ENCODE measurements at places on chromosomes 5 and 9.

DNA sequence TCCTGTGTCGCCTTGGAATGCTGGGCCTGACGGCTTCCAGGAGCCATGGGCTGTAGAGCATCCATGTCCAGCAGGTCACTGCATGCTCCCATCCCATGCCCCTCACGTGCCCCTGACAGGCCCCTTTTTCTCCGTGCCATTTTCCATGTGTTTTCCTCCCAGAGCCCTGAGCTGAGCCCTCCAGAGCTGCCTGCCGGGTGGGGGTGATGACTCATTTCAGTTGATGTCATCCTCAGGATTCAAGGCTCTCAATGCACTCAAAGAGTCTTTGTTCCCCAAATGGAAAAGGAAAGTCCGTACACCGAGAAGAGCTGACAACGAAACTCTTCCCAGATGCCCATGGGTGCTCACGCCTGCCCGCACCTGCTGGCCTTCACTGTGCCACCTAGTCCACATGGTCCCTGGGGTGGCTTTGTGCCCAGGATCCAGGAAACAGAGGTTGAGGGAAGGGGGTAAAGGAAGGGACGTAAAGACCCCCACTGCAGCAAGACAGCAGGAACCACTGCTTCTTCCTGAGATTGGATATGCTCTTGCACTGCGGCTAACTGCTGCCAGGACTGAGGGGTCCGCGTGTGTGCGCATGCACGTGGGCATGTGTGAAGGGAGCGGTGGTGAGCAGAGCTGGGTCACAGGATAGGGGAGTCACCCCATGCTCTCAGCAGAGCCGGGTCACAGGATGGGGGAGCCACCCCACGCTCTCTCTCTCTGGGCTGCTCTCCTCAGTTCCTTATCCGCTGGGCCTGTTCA, 27.6 kb downstream of the COL15A1 start:
- DNase-seq = no peak

DNA sequence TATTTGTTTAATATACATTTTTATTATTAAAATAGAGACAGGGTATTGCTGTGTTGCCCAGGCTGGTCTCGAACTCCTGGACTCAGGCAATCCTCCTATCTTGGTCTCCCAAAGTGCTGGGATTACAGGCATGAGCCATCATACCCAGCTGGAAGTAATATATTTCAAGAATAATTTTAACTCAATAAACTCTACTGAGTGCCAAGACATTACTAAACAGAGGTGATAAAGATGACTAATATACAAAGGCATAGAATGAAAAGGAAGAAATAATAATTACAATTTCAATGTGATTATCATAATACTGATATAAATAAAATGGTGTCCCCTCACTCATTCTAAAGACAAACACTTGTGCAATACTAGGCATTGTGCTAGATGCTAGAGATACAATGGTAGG, 13.9 kb downstream of the GOLPH3 start:
- no peak for DNase-seq

GRCh38 chr5:177601577-177602457, 1.9 kb downstream of the B4GALT7 start:
- no peak for DNase-seq

- no peak for DNase-seq
Observed at GRCh38 chr9:21455320-21455719, 15.1 kb downstream of the IFNA1 start.

GRCh38 chr5:109619606-109620005, 70.1 kb upstream of the MAN2A1 start:
- no peak for DNase-seq

DNA sequence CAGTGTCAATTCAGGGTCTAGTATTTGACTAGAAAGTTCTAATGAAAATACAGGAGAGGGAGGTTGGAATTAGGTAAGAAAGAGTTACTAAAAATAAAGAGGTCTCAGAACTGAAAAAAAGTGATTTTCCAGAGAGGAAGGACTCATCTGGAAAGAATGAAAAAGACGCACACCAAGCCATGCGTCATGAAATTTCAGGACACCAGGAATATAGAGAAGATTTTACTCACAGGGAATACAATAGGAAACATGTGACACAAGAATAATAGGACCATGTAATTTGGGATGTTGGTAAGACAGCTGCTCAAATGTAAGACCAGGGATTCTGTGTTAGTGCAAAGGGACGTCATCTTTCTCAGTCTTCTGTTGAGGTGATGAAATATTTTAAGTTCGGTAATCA, 224.7 kb downstream of the GDNF start:
- DNase-seq = no peak

GRCh38 chr5:52725065-52725746, 62.5 kb upstream of the ITGA1 start:
- DNase-seq = no peak

GRCh38 chr9:36597412-36598178, 24.9 kb downstream of the MELK start:
- no peak for DNase-seq

DNA sequence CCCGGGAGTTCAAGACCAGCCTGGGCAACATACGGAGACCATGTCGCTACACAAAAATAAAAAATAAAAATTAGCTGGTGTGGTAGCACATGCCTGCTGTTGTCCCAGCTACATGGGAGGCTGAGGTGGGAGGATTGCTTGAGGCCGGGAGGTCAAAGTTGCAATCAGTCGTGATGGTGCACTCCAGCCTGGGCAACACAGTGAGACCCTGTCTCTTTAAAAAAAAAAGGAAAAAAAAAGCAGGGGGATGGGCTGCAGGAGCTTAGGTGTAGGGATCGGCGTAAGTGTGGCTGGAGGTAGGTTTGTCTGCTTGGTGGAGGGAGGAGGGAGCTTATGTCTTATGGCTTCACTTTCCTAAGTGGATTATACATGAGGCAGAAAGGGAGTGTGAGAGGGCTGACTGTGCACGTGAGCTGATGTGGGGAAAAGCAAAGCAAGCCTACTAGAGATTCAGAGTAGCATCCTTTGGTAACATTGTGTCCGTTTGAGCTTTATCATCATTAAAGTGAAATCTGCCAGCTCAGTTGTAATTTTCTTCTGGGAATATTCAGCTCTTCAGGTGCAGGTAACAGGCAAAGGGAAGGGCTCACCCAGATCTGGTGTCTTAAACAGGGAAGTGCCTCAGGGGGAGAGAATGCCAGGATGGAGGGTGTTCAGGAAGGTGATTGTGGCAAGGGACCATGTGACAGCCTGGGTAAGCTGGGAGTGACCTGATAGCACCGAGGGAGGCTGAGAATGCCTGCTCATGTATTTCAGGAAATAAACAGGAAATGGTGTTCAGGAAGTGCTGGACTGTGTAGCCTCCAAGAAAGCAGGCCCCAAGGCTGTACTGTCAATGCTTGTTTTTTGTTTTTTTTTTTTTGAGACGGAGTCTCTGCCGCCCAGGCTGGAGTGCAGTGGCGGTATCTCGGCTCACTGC, 17.6 kb upstream of the SETX start:
- no peak for DNase-seq

- DNase-seq = no peak
Observed at GRCh38 chr9:130263601-130264413, 1.8 kb upstream of the HMCN2 start.

- peak; percentile 6 for DNase-seq
Observed at GRCh38 chr9:87725900-87726709, at the start of gene CTSL. Gene CTSL, plus strand, starts transcription at chr9:87726119. Its CDS starts 1,485 bp downstream, at chr9:87727604.

- DNase-seq = no peak
Observed at GRCh38 chr9:125579030-125579932, 127.7 kb downstream of the MAPKAP1 start.

GRCh38 chr9:91101611-91102168, 260.0 kb downstream of the AUH start:
- peak; percentile 59 for DNase-seq

GRCh38 chr5:43616535-43616934, 13.6 kb downstream of the NNT start:
- no peak for DNase-seq

DNA sequence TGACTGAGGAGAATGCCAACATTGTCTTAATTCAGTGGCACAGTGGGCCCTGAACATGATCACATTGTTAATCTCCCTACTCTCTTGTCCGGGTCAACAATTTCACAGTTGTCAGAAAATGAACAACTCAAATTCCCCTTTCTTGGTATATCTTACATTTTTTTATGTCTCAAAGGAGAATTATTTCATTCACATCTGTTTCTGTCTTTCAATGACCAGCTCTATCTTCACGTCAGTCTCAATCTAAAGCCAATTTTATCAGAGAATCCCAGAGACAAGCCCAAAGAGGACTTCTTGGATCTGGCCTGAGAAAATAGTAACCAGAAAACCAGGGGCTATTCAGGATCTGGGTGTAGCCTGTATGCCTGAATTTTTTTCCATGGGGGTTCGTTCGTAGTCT, 477.5 kb downstream of the PDE4D start:
- no peak for DNase-seq

DNA sequence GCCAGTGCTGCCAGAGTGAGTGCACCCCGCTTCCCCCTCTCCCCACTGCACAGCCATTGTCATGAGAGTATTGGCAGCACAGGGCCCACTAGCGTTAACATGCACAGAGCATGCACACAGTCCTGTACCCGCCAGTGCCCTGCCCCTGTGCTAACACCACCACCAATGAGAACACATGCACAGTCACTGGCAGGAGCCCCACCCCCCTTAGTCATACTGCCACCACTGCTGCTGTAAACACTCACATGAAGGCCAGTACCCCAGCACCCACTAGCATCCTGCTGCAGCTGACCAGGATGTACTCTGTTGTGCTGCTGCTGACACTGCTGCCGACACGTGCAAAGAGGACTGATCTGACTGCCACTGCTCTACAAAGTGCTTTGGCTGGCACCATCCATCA, 19.5 kb upstream of the RANBP6 start:
- DNase-seq = no peak

DNA sequence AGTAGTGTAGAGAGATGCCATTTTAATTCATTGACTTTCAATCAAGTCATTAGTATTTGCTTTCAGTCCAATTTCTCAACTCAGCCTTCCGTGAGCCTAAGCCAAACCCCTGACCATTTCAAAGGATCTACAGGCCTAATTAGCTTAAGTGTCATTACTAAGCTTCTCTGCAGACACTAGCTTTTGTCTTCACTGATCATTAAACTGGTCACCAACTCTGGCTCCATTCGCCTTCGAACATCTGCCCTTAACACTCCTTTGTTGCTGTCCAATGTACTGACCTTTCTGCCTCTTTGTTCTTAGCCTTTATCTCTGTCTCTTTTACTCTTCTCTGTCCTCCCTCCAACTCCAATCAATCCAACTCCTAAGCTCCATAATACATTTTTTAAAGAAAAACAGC, 299.3 kb downstream of the DIRAS2 start:
- DNase-seq = no peak

DNA sequence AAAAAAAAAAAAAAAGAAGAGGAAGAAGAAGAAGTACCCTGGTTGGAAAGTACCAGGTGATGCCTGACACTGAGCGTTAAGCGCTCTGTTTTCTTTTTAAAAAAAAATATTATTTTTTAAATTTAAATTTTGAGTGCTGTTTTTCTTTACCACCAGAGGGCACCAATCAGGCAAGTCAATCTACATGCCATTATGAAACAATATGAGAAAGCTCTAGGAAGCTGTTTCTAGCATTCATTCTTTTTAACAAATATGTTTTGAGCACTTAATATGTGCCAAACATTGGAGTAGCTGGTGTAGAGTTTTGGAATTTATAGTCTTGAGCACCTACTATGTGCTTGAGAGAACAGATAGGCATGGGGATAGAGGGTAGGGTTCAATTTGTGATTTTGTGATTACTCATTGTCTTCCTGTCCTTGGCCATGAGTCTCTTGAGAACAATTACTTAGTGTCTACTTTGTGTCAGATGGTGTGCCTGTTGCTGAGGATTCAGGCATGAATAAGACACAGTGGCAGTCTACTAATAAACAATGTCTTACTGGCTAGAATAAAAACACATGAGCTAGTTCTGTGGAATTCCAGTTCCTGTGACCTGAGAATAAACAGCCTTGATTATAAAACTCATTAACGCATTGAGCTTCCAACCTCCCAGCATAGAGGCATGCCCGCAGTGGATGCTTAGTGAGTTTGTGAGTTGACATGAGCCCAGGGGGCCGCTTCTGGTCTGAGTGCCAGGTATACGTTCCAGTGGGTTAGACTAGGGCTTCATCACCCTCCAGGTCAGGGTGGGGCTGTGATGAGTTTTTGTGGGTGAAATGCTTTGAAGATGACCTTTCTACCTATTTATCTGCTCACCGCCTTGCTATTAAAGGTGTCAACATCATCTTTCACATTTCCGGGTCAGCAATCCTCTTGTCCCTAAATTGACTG, 3.0 kb upstream of the UBE2R2 start:
- DNase-seq = no peak

GRCh38 chr9:97863314-97863713, 10.3 kb downstream of the FOXE1 start:
- no peak for DNase-seq

GRCh38 chr9:90987566-90987965, 185.9 kb downstream of the SYK start:
- DNase-seq = no peak

DNA sequence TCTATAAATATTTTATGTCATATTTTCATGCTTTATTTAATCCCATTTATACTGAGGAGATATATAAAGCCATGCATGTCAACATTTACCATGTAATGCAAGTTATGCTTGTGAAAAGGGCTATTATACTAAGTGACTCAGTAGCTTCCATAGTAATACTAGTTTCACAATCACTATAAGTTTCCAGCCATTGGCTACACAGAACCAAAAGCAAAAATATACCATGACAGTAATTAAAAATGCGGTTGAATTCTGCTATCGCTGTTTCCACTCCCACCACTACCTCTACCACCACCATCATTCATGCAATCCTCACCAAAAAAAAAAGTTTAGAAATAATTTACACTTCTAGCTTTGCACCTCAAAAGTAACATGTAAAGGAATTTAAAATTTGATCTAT, 60.2 kb downstream of the MLLT3 start:
- no peak for DNase-seq

- DNase-seq = no peak
Observed at GRCh38 chr5:161155451-161155850, 303.4 kb upstream of the ATP10B start.

DNA sequence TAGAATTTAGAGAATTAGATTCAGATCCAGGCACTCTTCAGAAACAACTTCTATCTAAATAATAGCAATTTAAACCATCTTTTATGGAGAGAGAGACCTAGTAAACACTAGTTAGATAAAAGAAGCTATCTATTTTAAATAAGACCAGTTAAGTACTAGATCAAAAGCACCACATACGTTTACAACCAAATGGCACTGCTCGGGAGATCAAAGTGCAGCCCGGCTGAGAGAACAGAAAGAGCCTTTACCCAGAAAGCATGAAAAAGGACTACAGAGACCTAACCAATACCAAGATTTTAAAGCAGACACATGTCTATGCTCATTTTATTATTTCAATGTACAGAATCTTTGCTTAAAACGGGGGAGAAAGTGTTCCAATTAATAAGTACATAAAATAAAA, 30.8 kb downstream of the LIX1 start:
- no peak for DNase-seq

GRCh38 chr5:52994266-52994665, 5.1 kb downstream of the ITGA2 start:
- no peak for DNase-seq

DNA sequence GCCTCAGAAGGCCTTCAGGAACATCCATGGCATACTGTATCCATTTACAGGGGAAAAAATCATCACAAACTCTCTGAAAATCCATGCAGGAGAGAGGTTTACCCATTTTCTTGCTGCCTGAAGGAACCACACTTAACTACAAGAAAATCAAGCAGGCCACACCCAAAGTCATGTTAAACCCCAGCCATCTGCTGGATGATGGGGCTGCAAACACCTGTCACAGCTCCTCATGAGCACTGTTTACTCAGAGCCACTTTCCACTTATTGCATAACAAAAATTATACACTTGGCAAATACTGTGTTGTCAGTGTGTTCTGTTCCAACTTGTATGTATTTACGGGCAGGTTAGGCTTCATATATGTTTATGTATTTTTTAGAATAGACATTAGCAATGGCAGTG, 35.8 kb downstream of the PPIC start:
- no peak for DNase-seq

- no peak for DNase-seq
Observed at GRCh38 chr5:38045446-38045845, 205.6 kb upstream of the GDNF start.

All from stimulated activated CD8-positive, alpha-beta memory T cell treated with anti-CD3 and anti-CD28 coated beads, Interleukin-4, amount 100 ng/mL, for 24 hours (primary cell).